ENCODE measurements at places on chromosomes 4 and X.

DNA sequence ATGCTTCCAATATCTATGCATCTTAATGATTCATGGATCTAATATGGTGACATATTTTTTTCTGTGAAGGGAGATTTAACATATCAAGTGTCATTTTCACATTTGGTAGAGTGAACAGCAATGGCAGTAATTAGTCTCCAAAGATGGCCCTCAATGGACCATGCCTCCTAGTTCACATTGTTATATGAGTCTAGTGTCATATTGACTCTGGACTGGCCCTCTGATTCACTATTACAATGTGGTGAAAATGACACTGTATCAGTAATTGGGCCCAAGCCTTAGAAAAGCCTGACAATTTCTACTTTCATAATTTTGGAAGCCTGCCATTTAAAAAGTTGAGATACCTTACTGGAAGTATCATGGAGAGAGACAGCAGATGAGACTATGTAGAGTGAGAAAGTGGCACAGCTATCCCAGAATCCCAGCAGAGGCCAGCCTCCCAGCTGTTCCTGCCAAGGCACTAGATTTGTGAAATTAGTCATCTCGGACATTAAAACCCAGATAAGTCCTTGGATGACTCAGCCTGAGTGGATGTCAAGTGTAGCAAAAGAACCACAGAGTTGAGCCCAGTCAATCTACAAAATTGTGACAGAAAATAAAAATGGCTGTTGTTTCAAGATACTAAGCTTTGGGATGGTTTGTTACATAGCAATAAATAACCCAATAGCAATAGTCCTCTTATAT lies 68.4 kb downstream of the ARHGEF38 start:
- no peak for DNase-seq

DNA sequence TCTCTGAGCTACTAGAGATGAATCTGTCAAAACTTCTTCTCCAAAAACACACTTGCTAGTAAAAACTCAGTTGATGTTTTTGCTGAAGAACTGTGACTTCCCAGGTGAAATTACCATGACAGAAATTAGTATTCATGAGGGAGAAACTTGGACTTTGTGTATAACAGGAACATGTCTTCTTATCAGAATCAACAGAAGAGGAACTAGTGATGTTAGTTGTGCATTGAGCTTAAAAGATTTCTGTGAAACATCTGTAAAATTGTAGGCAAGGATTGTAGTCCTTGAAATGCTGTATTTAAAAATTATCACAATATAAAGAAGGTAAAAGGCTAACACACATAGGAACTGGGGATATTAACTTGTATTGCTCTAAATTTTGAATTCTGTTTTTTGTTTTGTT lies 11.3 kb downstream of the FAM241A start:
- DNase-seq, result no peak

DNA sequence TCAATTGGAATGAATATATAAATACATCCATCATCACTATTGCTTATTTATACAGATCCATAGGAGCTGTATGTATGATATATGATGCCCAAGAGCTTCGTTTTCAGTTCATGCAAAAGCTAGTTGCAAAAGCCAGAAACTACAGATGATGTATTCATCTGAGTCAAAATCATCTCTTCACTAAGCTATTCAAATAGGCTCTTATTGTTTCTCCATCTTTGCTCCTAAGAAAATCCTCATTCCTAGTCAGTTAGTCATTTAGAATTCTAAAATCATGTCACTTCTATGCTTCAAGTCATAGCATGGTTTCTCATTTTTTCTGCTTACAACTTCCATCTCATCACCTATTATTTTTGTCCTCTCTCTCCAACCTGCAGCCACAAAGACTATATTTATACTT lies 300.1 kb upstream of the TRAM1L1 start:
- no peak for DNase-seq

GRCh38 chr4:43391069-43391468 lies 498.6 kb downstream of the GRXCR1 start:
- no peak for DNase-seq

- no peak for DNase-seq
These were observed 11.9 kb upstream of the NSUN7 start for GRCh38 chr4:40737879-40738278.

- no peak for DNase-seq
These were observed 2320.6 kb upstream of the AGA start for GRCh38 chr4:179762840-179763239.

DNA sequence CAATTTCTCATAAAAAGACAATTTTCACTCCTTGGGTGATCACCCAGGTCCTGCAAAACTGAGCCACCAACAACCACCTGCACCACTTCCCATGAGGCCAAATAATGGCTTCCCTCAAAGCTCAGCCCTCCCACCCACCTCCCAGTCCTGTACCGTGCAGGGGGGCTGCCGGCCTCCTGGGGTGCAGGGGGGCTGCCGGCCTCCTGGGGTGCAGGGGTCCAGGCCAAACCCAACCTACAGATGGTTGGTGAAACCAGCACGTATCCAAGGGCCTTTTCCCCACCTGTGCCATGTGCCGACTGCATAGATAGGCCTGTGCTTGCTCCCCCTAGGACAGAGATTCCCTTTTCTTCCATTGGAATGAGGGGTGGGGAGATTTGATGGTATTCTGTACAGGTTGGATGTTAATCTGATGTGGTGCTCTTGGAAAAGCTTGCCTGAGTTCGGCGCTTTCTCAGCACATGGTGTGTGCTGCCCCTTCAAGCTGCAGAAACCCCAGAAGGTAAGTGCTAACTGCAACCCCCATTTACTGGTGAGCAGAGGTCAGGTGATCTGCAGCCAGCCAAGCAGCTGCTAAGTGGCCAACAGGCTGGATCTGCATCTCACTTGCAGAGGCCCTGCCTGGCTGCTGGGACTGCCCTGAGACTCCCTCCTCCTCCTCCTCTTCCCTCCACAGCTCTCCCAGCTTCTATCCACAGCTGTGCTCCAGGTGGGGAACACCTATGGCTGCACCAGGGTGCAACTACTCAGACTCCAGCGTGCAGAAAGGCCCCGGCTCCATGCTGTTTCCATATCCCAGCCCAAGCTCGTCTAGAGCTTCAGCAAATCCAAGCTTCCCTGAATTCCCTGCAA lies 38.8 kb downstream of the FRG1 start:
- DNase-seq, result no peak

GRCh38 chrX:40164751-40165150 lies 67.0 kb upstream of the BCOR start:
- DNase-seq, result no peak

DNA sequence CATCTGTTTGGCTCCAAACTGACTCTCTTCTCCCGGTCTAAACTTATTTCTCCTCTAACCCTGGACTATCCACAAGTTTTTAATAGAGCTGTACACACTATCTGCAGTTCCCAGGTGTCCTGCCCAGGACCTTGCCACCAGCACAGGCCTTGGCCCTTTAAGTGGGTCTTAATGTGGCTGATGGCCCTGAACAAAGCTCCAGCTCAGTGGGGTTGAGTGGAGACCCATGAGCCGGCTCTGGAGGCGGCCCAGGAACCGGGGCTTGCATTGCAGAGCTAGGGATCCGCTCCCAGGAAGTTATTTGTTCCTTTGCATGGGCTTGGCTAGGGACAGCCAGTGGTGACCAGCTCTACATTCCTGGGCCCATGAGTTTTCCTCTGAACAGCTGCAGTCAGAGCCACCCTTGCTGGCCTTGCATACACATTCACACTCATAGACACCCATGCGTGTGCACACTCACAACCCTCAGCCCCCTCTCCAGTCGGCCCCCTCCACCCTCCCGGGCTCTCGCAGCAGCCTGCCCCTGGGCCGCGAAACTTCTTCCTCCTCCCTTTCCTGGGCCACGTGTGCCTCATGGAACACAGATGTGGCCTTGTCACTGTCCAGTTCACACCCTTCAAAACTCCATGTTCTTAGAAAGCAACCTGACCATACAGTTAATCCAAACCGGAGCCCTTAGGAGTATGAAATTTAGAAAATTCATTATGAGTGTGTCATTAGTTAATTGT lies 58.2 kb downstream of the GPR143 start:
- DNase-seq, result no peak

DNA sequence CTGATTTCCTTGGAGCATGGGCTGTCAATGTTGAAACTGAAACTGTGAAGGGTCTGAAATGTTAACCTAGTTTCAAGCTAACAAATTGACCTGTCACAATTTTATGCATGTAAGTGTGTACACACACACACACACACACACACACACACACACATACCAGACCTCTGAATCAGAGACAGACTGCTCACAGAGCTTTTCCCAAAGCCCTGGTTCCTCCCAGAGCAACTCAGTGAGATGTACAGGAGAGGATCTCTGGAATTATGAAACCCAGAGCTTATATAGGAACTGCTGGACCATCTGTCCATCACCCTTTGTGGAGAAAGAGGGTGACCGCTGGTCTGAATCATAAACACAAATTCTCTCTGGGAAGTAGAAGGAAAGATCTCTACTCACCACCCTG lies 228.1 kb upstream of the PRPS2 start:
- no peak for DNase-seq

- no peak for DNase-seq
These were observed 3.7 kb downstream of the KIF4A start for GRCh38 chrX:70293621-70294020.

DNA sequence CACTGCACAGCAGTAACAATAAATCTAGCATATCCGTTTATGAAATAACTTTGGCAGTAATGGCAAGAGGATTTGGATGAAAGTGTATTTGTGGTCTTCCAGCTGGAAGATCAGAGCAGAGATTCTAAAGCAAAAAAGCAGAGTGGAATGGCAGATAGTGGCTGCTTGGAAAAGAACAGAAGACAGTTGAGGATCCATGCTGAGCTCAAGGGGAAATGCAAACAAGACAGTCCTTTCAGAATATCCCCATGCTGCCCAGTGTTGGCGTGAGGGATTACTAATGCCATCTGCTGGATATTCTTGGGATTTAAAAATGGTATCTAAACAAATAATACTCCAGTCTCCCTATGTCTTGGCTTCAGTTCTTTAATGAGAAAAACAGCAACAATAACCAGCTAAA lies 629.1 kb upstream of the ATOH1 start:
- DNase-seq, result no peak

GRCh38 chrX:20414066-20414465 lies 147.4 kb upstream of the RPS6KA3 start:
- no peak for DNase-seq

DNA sequence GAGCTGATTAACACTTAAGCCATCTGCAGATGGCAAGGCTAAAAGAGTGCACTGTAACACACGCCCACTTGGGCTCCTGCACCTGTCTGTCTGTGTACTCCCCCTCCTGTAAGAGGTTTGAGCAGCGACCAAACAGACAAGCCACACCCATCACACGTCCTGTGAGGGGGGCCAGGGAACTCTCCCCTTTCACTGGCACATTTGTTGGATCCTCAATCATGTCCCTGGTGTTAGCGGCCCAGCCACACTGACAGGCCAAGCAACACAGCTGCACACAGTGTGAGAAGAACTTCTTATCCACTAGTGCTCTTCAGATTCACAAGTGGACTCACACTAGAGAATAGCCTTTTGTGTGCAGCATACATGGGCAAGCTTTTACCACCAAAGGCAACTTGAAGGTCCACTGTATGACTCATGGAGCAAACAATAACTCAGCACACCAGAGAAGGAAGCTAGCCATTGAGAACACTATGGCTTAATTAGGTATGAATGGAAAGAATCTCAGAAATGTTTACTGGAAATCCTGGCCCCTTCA lies 29.1 kb upstream of the UTP14A start:
- no peak for DNase-seq

GRCh38 chr4:111921714-111922113 lies 223.5 kb upstream of the FAM241A start:
- DNase-seq, result no peak

GRCh38 chr4:10111067-10111801 lies 5.4 kb downstream of the WDR1 start:
- no peak for DNase-seq
